Stimulated activated CD8-positive, alpha-beta memory T cell treated with anti-CD3 and anti-CD28 coated beads, Interleukin-7, amount 100 ng/mL, for 24 hours (primary cell): ENCODE measurements at places on chromosomes 2 and 18.

DNA sequence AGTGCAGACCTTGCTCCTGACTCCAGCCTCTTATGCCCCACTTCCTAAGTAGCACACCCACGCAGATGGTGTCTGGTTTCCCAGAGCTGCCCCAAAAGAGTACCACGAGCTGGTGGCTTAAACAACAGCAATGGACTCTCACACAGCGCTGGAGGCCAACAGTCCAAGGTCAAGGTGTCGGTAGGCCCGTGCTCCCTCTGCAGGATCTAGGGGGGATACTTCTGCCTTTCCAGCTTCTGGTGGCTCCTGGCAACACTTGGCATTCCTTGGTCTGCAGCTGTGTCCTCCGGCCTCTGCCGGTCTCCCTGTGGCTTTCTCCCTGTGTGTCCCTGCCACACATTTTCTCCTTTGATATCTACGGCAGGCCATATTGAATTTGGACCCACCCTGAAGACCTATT lies 99.0 kb downstream of the TSHZ1 start:
- DNase-seq = no peak

DNA sequence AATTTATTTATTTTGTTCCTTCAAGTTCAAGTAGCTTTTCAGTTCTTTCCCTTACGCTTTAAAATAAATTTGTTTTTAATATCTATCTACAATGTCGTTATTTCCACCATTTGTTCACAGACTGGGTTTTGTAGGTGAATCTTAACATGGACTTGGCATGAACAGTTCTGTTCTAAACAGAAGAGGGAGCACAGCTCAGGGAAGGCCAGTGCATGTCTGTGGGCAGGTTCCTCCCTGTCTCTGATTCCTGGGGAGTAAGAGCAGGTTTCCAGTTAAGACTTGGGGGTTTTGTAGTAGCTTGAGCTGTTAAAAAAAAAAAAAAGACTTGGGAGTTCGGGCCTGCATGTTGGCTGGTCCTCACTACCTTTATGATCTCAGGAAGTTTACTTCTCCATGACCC lies 11.1 kb downstream of the TTL start:
- DNase-seq = no peak

DNA sequence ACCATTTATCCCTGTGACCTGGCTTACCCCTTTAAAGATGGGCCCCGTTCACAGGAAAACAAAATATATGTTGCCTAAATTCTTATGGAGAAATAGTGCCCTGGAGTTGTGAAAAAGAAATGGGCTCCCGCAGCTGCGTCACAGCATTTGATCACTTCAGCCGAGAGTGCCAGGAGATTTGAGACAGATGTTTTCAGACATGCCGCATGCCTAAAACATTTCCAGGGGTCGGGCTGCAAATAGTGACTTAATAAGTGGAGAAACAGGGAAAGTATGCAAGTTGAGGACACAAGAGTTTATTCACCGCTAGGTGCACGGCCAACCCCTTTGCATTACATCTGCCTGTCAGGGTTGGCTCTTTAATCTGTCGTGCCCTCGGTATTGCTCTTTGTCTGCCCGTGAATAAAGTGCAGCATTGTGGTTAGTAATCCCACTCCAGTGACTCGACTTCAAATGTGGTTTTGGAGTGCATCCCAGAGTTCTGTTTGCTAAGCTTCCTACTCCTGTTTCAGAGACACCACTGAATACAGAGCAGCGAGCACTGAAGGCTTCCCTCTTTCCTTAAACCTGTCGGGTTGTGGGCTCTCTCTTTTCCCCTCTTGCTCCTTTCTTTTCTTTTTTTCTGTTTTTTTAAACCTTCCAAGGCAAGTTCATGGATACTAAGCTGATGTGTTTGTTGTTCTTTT lies 187.5 kb downstream of the LTBP1 start:
- DNase-seq = no peak

GRCh38 chr18:59318460-59319050 lies at the start of gene CPLX4:
Gene CPLX4, minus strand, starts transcription at chr18:59318649. Its CDS starts 187 bp downstream, at chr18:59318462.
- DNase-seq = no peak

GRCh38 chr18:21739604-21740537 lies 721 bp upstream of the MIB1 start:
- DNase-seq = no peak

DNA sequence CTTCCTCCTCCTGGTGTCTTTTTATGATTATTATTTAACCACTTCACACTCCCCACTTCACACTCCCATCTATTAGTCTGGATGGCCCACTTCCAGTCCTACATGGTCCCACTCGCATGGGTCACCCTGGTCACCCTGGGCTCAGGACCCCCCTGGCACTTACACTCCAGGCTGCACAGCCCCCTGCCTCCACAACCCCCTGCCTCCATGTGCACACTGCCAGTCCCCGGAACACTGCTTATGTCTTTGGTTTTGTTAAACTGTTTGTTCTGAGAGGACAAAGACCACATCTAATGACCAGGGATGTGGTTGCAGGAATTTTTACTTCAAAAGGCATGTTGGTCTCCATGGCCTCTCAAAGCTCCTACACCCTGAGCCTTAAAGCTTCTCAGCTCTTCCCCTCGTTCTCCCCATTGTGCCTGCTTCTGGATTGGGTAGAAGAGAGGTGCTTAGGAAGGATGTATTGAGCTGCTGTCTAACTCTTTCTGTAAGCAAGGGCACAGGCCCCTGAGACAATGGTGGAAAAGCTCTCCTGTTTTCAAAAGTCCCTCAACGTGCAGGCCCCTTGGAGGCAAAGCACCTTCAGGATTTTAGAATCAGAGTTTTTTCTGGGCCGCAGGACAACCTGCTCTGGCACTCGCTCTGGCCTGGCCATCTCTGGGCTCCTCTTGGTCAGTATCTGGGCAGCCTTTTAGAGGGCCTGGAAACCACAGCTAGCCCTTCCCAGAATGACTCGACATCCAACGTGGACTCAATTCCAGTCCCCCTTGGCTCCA lies 150.0 kb upstream of the HAAO start:
- DNase-seq = no peak

DNA sequence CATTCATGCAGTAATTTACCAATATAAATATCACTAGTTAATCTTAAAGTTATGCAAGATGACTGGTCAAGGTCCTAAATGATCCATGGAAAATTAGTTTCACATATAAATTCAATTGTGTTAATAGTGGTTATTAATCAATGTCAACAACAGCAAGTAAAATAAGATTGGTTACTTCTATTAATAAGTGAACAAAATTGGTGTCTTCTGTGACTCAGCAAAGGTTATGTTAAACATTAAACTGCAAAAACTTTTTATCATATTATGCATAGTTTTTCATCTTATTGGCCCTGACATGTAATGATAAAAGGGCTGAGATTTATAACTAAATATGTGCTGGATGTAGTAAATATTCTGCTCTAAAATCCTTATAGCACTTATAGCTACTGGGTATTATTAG lies 359.0 kb upstream of the UBE2E3 start:
- no peak for DNase-seq

DNA sequence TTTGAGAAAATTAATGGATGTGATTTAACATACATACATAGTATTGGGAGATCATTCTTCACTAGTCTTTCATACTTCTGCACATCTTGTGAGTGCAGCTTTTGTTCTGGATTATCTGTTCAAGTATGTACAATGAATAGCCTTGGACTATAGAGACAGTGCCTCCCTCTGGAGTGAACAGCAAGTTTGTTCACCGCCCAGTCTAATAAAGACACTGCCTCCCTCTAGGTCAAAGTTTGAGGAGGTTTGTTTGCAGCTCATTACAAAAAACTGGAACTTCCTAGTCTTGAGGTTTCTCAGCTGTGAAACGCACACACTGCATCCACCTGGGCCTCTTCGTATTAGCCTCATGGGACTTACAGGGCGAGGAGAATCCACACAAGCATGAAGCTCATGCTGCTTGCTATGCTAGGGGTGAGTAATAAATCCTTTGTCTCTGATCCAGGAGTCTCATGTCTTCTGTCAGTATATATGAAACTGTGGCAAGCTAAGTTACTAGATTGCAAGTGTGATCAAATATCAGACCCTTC lies 26.0 kb upstream of the LAPTM4A start:
- DNase-seq = no peak

DNA sequence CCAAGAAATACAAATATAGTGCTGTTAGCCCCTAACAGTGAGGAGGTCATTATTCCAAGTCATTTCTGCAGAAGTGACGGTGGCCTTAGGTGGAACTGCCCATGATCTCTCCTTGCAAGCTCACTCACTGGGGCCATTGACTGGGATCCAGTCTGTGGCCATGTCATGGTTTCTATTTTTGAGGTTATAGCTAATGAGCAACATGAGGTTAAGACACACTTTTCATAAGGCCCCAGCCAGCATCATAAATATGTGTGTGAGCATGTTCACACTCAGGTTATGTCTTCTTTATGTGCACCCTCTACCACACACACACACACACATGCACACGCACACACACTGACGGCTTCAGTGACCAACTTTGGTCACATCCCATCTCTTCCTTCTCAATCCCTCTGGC lies 484 bp downstream of the AFF3 start:
- no peak for DNase-seq

DNA sequence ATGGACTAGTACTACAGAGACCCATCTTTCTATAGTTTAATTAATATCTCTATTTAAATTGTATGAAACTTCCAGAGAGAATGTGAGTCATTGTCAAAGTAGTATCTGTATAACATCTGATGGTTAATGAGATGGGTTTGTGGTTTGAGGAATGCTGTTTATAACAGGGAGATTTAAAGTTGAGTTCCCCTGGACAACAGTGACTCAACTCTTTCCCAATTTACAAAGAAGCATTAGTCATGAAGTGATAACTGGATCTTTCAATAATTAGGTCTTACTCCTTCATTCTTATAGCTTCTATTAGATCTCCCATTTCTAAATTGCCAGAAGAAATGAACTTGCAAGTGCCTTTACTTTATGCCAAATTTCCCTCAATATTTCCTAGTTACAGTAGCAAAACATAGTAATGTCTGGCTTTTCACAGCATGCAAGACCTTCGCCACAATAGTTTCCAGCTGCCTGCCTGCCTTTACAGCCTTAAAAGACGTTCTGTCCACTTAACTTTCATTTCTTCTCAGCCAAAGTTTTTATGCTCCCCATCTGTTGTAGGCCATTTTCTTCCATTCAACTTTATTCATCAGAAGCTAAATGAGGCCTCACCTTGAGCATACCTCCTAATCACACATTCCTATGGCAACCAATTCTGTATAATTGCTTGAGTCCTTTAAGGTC lies 47.7 kb upstream of the WDR75 start:
- DNase-seq = no peak

- DNase-seq = no peak
Measured at GRCh38 chr2:36455788-36456187, 100.2 kb downstream of the CRIM1 start.

DNA sequence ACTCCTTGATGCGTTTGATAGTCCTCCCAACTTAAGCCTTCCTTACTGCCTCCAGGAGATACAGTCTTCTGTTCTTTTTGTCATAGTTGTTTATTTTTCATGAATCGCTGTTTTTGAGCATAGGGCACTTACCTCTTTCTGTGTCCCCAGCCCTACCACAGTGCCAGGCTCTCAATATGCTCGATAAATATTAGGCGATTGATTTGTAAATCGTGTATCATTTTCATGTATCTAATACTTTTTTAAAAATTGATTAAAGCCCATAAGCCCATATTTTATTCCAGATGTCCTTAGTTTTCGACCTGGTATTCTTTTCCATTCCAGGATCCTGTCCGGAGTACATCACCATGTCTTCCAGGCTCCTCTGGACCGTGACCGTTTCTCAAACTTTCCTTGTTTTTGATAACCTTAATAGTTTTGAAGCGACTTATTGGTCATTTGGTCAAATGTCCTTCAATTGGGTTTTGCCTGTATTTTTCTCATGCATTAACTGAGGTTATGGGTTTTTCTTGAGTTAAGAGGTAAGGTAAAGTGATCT lies 444 bp upstream of the MMADHC start:
- no peak for DNase-seq

- DNase-seq = no peak
Measured at GRCh38 chr2:241656190-241656741, 18.8 kb downstream of the ATG4B start.
